ENCODE measurements at places on chromosomes 7 and 10.

- DNase-seq, result no peak
Measured at GRCh38 chr7:69817121-69817520, 218.8 kb downstream of the AUTS2 start.

DNA sequence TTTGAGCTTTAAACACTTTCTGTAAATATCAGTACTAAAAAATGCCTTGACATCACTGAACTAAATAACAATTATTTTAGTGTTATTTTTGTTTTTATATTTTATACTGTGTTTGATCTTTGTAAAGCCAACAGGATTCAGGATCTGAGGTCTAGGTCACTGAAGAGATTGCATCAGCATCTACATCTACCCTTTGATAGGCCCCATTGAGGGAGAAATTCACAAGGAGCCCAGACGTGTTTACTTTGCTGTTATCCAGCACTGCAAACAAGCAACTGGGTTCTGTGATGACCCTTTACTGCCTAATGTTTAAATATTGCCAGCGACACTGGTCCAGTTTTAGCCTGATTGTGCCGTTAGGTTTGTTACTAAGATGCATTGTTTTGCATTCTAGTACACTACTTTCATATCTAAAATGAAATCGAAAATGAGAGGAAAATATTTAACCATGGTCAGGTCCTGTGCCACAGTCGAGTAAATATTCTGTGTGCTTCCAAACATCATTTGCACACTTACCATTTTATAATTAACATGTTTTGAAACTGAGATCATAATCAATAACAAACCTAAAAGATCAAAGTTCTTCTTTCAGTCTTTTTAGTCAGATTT, 48.7 kb downstream of the SP8 start:
- DNase-seq, result no peak

DNA sequence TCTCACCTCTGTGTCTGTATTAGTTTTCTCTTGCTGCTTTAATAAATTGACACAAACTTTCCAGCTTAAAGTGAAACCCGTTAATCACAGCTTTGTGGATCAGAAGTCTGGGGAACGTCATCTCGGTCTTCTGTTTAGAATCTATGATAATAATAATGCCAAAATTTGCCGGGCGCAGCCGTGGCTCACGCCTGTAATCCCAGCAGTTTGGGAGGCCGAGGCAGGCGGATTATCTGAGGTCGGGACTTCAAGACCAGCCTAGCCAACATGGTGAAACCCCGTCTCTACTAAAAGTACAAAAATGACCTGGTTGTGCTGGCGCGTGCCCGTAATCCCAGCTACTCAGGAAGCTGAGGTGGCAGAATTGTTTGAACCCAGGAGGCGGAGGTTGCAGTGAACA, 8.8 kb upstream of the ZPBP start:
- DNase-seq, result no peak

DNA sequence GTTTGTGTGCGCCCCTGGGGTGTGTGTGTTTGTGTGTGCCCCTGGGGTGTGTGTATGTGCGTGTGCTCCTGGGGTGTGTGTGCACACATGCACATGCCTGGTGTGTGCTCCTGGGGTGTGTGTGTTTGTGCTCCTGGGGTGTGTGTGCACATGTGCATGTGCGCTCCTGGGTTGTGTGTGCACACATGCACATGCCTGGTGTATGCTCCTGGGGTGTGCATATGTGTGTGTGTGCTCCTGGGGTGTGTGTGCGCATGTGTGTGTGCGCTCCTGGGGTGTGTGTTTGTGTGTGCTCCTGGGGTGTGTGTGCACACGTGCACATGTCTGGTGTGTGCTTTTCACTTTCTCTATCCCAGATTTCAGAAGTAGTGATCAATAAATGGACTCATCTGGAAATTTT, 321.0 kb downstream of the WDR37 start:
- DNase-seq, result no peak

DNA sequence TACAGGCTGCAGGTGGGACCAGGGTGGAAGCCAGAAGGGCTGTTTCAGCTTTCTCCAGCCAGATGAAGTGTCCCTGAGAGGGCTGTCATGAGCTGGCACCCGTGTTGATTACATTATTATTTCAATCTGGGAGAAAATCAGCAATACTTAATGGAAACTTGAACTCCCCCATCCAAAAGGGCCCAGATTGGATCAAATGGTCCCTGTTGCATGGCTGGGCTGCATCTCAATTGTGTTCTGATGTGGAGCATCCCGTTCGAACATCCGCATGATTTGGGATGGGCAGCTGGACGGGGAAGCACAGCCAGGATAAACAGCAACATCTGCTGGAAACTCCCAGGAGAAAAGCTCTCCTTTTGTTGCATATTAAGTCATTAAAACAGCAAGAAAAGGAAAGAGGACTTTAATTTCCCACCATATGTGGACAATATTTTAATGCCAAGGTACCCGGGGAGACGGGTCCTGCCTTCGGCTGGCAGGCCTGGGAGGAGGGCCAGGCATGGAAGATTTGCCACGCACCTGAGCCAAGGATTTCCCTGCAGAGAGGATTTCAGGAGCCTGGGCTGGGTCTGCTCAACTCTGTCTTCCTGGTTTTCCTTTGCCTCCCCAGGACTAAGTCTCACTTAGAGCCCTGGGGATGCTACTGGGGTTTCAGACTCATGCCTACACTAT, 52.4 kb downstream of the NPTX2 start:
- DNase-seq, result no peak

DNA sequence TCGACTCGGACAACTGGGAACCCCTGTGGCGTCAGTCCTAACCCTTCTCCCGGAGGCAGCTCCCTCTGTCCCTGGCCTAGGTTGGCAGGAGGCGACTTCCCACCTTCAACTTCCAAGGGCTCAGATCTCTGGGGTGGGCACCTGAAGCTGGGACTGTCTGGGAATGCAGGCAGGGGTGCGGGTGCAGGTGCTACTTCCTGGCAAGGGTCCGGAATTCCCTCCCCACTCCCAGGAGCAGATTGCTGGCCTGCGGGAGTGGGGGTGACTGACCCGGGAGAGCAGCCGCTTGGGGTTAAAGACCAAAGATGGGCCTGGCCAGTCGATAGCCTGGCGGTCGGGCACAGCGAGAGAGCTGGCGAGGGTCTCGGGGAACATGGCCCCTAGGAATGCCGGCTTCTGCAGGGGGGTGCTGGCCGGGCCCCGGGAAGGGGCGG, 387 bp downstream of the EPHA1 start:
- no peak for DNase-seq

- DNase-seq, result no peak
Measured at GRCh38 chr10:127983344-127984100, 76.6 kb downstream of the PTPRE start.

DNA sequence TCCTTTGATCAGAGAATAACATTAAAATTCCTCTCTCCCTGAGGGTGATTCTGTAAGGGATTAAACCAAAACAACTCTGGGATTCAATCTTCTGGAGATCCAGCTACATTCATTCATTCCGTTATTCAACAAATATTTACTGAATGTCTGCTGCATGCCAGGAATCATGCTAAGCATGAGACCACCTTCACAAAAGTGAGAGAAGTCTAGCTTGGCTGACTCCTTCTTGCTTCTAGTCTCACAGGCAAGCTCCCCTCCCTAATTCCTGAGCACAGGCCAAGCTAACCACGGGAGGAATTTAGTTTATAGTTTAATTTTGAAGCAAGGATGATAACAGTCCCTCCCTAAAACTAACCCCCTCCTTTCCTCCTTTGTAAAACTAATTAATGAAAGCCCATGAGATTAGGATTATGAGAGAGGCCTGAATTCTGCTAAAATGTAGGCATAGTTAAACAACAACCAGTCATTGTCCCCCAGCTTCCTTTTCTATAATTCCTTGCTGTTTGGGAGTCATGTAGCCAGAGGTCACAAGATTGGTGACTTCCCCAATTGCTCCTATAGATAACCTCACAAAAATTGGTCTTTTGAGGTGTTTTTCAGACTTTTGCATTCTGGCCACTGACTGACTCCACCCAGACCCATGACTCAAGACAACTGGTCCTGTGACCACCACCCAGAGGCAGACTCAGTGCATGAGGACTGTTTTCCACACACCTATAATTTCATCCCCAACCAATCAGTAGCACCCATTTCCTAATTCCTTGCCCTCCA, 113.5 kb downstream of the ITGB8 start:
- DNase-seq, result no peak

GRCh38 chr10:122307669-122308416, 36.7 kb downstream of the BTBD16 start:
- no peak for DNase-seq

DNA sequence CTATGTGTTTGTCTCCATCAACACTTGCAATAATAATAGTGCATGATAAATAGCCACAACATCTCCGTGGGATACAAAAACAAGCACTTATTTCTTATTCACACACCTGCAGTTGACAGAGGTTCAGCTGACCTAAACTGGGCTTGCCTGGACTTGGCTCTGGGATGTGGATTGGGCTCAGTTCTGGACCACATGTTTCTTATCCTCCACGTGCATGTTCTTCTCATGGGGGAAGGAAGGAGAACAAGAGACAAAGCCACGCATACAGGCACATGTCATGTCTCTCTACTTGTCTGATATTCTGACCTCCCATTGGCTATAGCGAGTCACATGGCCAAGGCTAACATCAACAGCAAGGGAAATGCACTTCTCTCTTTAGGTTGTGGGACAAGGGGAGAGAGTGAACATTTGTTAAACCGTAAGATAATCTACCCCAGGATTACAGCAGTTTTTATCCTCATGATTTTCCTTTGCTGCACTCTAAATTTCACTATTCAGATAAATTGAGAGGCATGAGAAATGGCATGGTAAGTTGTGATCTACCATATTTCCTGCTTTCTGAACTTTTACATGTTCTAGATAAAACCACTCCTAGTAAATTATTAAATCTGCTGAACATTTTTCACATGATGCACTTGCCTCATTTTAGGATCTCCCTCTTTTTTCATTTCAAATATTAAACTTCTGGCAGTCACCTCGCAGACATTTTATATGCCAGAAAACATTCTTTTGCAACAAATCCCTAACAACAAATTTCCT, 33.7 kb downstream of the CFAP58 start:
- DNase-seq, result no peak

DNA sequence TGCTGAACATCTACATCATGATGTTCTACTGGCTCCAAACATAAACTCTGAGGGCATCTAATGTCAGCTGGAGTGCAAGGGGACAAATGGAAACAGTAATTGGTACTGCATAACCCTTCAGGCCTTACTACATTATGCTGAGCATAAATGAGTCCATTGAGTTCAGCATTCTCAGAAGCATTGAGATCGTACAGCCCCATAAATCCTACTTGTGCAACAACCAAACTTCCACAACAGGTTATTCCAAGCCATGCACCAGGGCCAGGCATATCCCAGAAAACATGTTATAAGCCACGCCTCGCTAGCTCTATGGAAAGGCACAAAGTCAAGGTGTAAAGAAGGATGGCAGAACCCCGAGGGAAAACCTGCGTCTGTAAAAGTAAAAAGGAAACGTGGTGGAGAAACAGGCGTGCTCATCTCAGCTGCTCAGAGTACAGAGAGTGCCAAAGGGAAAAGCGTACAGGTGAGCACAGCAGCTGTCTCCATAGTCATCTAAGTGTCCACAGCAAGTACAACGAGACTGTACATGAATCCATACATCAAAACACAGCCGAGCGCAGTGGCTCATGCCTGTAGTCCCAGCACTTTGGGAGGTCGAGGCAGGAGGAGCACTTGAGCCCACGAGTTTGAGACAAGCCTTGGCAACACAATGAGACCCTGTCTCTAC, 124.6 kb downstream of the PARD3 start:
- no peak for DNase-seq

- peak; percentile 45 for DNase-seq
Measured at GRCh38 chr7:23346316-23346715, 47.2 kb downstream of the MALSU1 start.

DNA sequence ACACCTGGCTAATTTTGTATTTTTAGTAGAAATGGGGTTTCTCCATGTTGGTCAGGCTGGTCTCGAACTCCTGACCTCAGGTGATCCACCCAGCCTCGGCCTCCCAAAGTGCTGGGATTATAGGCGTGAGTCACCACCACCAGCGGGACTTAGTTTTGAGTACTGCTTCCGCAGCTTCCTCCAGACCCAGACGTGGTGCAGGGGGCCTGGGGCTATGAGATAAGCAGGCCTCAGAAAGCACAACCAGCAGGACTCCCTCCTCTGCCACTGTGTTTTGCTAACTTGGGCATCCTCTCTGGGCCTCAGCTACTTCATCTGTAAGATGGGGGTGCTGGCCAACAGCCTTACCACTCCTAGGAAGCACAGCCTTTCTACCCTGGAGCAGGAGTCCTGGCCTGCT, 37.8 kb downstream of the GOLGA7B start:
- DNase-seq, result peak; percentile 12

GRCh38 chr10:25076506-25077177, 60.2 kb downstream of the THNSL1 start:
- DNase-seq, result peak; percentile 61

- DNase-seq, result peak; percentile 40
Measured at GRCh38 chr10:35356725-35357092, 20.4 kb downstream of the CCNY start.

- DNase-seq, result no peak
Measured at GRCh38 chr7:110454713-110455112, 636.2 kb upstream of the LRRN3 start.

- no peak for DNase-seq
Measured at GRCh38 chr7:39353615-39354376, 212.4 kb upstream of the YAE1 start.

GRCh38 chr7:109266610-109267009, 696.9 kb downstream of the DNAJB9 start:
- DNase-seq, result no peak

- DNase-seq, result no peak
Measured at GRCh38 chr10:71536332-71536731, 139.6 kb downstream of the CDH23 start.

DNA sequence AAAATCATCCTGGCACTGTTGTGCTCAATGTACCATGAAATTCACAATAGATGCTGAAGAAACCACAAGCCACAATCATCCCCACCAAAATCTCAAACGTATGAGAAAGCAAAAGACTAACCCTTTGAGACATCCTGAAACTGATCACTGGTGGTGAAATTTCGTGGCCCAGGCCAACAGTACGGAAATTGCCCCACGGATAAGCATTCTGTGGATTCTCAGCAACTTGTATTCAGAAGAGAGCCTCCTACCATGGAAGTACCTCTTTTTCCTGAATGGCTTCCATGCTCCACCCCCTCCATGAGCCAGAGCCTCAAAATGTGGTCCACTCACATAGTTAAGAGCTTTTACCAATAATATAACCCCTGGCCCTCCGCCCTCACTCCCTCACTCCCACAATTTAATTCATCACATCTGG, 163.9 kb upstream of the AUTS2 start:
- DNase-seq, result no peak

- DNase-seq, result peak; percentile 4
Measured at GRCh38 chr7:21722371-21722770, 179.5 kb downstream of the DNAH11 start.

DNA sequence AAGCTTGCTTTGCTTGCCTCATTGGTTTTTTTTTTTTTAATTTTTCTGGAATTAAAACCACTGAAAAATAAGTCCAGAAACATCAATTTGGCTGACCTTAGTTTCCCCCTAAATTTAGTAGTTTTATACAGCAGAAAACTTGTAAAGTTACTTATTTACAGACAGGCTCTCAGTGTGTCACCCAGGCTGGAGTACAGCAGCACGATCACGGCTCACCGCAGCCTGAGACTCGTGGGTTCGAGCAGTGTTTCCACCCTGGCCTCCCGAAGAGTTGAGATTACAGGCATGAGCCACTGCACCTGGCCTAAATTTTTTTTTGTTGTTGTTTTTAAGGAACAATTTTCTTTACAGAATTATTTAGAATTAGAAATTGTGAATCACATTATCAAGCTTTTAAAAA, 250.5 kb downstream of the SDK1 start:
- no peak for DNase-seq

- DNase-seq, result no peak
Measured at GRCh38 chr7:134823400-134823799, 44.0 kb downstream of the CALD1 start.

Measured in hematopoietic multipotent progenitor cell treated with erythropoietin and hydrocortisone succinate and interleukin-3 and kit ligand, for 6 days (in vitro differentiated cells).